ENCODE measurements at places on chromosomes 7 and 10.

GRCh38 chr7:82044497-82045080, 274.7 kb upstream of the HGF start:
- DNase-seq, result no peak

DNA sequence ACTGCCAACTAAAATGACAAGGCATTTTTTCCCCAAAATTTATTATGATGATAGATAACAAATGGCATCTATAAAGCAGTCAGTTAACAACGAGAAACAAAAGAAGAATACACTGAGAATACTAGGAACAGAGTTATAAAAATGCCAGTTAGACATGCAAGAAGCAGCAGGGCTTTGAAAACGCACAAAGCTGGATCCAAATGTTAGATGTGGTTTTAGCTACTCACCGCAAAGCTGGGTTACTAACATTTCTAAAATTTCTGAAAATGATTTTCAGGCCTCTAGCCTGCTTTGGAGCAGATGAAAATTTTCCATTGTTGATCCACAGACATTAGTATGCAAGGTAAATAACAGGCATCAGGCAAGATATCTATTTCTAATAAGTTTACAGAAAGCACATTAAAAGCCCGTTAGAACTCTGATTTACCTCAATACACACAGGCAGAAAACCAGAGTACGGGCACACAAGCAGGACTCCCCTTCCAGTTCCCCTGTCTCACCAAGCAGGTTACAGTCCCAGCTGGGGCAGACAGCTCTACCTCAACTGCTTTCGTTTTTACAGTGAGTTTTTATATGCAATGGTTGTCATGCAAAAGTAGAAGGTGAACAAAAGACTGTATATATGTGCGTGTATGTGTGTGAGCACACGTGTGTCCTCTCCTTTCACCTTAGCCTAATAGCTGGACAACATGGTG, 37.9 kb downstream of the GLI3 start:
- DNase-seq, result no peak

GRCh38 chr10:112247791-112248190, 35.4 kb upstream of the TECTB start:
- no peak for DNase-seq

GRCh38 chr10:69062901-69063300, 25.0 kb upstream of the SRGN start:
- no peak for DNase-seq

GRCh38 chr10:28810057-28810870, 132.9 kb downstream of the BAMBI start:
- DNase-seq, result no peak

- DNase-seq, result no peak
Measured at GRCh38 chr7:12570168-12570533, 369 bp upstream of the SCIN start.

- no peak for DNase-seq
Measured at GRCh38 chr10:125844751-125845221, 21.4 kb downstream of the BCCIP start.

DNA sequence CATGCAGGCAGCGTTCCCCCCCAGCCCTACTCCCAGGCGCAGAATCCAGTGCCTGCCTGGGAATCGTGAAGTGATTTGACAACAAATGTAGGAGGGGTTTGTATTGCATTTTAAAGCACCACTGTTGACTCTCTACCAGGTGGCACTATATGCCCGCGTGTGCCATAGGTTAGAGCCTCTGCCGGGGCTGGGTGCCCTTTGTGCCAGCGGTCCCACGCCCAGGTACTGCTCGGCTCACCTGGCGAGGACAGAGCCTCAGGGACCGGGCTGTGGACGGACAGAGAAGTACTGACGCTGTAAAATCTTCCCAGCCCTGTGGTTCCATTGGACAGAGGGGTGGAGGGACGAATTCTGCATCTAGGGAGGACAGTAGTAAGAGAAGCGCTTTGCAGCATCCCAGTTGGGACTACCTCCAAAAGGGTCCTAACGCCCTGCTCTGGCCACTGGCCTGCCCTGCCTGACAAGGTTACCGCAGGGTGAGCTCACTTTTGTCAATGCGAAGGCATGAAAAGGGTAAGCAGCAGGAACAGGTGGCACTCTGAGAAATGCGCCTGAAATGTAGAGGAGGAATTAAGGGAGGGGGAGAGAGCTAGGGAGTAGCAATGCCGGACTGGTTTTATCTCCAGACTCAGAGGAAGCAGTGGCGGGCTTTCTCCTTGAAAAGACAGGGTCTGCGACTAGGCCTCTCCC, 788 bp upstream of the CACNA2D1 start:
- DNase-seq, result no peak

- DNase-seq, result no peak
Measured at GRCh38 chr10:110870823-110871297, 868 bp upstream of the PDCD4 start.

DNA sequence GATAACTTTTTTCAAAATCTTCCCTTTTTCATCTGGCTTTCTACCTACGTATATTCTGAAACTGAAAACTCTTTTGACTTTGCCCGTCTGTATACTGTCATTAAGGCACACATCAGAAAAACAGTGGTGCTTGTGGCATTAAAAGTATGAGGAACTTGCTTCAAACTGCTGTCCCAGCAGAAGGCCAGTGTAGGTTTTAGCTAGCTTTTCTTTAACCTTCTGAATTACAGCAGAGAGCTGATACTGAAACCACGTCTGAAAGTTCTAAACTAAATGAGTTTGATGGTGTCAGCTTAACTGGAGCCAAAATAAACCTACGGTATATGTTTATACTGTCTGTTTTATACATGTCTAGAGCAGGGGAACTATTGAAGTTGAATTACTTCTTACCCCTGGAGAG, 283.4 kb downstream of the TFEC start:
- DNase-seq, result no peak

- no peak for DNase-seq
Measured at GRCh38 chr7:105325216-105325904, 63.4 kb downstream of the SRPK2 start.

DNA sequence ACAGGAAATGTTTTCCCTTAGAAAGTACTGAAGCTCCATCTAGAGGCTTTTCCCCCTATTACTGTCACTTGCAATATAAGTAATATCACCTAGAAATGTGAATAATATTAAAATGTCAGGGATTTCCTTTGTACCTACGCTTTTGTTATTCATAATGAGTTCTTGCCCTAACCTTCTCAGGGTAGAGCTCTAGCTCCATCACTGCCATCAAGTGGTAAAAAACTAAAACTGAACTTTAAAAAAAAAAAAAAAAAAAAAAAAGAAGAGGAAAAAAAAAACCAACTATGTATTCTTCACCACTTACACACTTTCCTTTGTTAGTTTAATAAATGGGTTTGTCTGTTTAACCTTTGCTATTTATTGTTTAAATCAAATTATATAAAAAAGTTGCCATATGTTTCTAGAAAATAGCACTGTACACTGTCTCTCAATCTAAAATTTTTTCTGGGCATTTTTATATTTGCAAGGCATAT, 49.9 kb downstream of the DNAJC1 start:
- DNase-seq, result no peak

DNA sequence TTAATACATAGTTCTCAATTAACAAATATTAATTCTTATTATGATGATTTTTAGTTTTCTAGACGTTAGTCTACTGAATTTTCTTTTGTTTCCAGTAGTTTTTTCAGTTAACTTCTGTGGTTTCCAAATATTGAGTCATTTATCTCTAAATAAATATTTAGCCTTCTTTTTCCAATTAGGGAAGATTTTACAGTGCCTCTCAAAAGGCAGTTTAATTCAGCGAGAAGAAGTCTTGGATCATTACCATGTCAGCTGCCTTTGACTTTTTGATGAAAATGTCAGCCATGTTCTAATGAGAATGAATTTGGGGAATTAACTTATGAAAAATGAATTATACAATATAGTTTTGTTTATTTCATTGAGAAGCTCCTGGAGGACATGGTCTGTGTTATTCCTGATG, 90.0 kb downstream of the CDK14 start:
- DNase-seq, result no peak

DNA sequence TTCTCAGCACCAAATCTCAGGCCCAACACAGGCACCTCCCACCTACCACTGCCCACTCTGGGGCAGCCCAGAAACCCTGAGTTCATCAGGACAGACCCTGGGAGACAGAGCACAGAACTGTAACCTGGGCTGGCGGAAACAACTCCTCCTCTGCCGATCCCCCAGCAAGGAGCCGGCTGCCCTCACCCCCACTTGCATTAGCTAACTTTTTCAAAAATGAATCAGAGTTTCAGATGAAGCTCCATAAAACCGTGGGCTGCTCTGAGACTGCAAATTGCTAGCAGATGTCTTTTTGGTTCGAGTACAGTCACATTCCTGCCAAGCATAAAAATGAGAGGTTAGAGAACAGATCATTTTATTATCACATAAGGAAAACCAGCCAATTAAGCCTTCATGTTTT, 93.4 kb upstream of the PARD3 start:
- DNase-seq, result no peak

DNA sequence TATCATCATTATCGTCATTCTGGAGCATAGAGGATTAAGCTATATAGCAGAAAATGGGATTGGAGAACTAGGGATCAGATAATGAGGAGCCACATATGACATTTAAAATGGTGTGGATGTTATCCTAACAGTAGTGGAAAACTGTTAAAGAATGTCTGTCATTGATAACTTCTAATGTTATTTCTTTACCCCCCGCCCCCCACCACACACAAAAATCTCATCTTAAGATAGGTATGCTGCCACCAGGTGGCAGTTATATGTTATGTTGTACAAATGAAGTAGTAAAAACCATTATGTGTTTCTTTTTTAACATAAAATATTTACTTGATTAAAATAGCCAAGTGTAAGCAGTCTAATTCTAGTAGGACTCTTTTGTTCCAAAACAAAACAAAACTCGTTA, 13.0 kb downstream of the AKAP9 start:
- no peak for DNase-seq

GRCh38 chr7:32150589-32150988, 80.4 kb upstream of the PDE1C start:
- no peak for DNase-seq

DNA sequence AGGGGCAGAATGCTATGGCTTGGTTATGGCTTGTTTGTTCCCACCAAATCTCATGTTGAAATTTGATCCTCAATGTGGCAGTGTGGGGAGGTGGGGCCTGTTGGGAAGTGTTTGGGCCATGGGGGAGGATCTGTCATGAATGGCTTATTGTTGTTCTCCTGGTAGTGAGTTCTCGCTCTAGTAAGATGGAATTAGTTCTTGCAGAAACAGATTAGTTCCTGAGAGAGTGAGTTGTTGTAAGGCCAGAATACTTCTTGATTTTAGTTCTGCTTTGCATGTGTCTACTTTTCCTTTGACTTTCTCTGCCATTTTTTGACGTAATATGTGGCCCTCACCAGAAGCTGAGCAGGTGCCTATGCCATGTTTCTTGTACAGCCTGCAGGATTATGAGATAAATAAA, 188.2 kb downstream of the KIF20B start:
- no peak for DNase-seq

GRCh38 chr10:14225379-14225778, 105.3 kb downstream of the FRMD4A start:
- DNase-seq, result no peak

- no peak for DNase-seq
Measured at GRCh38 chr10:56722912-56723311, 361.9 kb upstream of the ZWINT start.

DNA sequence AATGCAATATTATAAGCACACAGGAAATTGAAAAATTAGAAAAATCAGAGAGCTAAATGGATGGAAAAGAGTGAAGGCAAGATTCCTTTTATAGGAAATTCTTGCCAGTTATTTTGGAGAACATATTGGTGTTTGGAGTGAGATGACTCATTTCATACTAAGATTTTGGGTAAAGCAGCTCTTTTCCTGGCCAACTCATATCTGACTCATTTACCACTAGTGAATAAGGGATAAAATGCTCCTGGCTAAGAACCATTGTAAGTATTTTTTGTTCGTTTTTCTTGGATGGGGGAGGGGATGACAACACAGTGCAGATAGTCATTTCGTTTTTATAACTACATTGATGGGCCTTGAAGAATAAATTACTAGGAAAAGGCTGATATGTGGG, 139.3 kb downstream of the TWIST1 start:
- no peak for DNase-seq

- no peak for DNase-seq
Measured at GRCh38 chr7:29996321-29996720, 6.7 kb upstream of the SCRN1 start.

- no peak for DNase-seq
Measured at GRCh38 chr7:34060196-34060947, 155.0 kb downstream of the BMPER start.

- peak; percentile 79 for DNase-seq
Measured at GRCh38 chr7:141158561-141158960, 84.7 kb downstream of the TMEM178B start.

GRCh38 chr10:99233689-99234037, 2.0 kb downstream of the HPSE2 start:
- DNase-seq, result no peak

DNA sequence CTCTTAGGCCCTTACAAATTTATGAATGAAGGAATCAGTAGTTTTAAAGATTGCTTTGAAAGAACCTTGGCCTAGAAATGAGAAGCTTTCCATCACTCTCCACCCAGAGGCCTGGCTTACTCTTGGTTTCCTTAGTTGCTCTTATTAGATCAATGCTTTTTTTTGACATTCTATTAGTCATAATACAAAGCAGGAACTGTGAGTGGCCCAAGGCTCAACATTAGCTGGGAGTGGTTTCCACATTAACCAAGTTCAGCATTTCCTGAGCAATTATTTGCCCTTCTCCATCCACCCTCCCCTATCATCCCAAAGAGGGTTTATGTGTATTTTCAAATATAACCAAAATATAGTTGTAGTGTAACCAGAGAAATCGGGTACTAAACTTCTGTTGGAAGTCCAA, 103.4 kb upstream of the FAM204A start:
- no peak for DNase-seq

DNA sequence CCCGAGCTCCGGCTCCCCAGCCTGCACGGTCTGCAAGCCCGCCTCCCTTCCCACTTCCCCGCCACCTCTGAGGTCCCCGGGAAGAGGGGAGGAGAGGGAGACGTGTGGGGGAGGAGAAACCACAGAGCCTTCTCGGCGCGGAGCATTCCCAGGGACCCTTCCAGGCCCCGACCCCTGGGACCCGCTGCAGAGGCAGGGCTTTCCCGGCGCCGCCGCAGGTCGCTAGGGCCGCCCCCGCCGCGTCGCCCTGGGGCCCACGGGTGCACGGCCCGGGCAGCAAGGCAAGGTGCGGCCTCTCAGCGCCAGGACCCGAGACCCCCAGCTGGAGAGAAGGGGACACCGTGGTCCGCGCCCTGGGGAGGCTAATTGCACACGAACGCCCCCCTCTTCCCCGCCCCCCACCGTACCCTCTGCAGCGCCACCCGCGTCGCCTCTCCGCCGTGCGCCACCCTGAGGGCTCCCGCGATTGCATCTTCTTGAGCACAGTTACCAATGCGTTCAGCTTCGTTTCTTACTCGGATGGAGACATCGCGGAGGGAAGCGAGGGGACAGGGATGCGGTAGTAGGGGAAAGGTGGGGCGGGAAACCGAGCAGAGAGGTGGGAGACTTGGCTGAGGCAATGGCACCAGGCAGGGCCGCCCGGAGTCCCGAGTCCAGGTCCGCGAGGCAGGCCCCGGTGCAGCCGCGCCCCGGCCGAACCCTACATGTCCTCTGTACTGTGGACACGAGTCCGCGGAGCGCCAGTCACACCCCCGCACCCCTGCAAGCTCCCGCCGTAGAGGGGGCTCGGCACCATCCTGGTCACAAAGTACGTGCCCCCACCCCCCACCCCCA, 28.9 kb downstream of the SKIDA1 start:
- DNase-seq, result peak; percentile 72

All from RWPE2 (cell line).